Fibroblast of skin of back (primary cell): ENCODE measurements at places on chromosomes 6 and 20.

DNA sequence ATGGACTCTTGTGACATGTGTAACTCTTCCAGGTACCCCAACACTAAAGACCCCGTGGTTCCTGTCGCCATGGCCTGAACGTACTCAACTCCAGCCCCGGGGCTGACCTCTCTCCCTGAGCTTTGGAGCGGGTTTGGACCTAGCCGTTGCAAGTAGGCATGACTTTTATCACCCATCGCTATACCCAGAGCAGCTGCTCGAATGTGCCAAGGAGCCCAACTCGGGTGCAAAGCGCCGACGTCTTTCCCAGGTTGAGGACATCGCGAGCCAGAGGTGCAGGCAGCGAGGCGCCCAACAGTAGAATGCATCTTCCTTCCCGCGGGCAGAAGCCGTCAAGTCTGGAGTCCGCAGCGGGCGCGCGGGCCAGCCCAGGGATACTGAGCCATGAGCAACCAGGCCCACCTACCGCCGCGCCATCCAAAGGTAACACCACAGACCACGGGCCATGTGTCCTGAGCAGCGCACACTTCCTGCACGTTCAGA lies 5.7 kb upstream of the LAMP5 start:
- DNase-seq, result no peak

DNA sequence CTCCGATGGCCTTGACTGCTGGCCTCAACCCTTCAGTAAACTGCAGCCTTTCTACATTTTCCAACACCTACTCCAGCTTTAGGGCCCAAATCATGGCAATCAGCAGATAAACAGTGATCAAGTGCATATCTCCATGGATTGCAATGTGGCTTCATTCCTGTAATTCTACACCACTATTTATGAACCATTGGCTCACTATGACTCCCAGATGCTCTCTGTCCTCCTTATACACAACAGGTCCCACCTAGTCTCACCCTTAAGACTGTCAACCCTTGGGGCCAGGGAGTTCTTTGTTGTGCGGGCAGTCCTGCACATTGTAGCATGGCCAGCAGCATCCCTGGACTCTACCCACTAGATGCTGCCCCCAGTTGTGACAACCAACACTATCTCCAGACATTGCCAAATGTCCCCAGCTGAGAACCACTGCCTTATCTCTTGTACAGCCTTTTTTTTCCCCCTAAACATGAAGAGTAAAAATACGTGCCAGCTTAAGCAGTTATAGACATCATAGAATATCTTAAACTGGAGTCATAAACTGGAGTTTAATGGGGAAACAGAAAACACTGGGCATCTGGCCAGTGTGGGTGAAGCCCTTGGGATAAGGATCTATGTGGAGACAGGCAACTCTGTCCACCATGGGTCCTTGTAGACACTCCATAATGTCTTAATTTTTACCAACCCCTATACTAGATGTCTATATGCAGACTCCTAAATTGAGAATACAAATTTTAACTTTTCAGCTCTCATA lies 21.1 kb downstream of the MRPL14 start:
- no peak for DNase-seq

- no peak for DNase-seq
These were observed 91.3 kb upstream of the SLC35B3 start for GRCh38 chr6:8526624-8527023.

DNA sequence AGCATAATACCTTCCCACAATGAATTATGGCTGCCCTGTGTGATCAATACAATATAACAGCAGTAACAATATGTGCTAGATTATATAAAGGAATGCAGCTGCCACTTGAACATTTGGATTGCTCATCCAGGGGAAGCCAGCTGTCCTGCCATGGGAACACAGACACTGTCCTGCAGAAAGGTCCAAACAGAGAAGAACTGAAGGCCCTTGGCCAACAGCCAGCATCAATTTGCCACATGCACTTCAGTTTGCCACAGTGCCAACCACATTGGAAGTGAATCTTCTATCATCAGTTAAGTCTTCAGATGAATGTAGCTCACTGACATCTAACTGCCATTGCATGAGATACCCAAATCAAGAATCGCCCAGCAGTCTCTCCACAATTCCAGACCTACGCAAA lies 332.4 kb downstream of the PRKN start:
- no peak for DNase-seq

DNA sequence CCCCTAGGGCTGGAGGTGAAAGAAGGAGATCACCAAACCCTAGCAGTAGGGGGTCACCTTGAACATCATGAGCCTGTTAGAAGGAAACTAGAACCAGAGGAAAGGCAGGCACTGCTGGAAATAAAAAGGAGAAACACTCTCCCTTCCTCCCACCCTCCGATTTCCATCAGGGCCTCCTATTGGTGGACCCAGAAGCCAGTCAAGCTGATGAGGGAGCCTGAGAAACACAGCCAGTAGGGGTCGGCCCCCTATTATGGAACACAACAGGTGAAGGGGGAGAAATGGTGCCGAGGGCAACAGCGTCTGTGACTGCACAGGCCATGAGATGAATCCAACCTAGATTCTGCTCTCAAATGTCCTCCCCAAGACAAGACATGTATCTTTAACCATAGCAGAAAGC lies 156.1 kb upstream of the LRFN2 start:
- no peak for DNase-seq

DNA sequence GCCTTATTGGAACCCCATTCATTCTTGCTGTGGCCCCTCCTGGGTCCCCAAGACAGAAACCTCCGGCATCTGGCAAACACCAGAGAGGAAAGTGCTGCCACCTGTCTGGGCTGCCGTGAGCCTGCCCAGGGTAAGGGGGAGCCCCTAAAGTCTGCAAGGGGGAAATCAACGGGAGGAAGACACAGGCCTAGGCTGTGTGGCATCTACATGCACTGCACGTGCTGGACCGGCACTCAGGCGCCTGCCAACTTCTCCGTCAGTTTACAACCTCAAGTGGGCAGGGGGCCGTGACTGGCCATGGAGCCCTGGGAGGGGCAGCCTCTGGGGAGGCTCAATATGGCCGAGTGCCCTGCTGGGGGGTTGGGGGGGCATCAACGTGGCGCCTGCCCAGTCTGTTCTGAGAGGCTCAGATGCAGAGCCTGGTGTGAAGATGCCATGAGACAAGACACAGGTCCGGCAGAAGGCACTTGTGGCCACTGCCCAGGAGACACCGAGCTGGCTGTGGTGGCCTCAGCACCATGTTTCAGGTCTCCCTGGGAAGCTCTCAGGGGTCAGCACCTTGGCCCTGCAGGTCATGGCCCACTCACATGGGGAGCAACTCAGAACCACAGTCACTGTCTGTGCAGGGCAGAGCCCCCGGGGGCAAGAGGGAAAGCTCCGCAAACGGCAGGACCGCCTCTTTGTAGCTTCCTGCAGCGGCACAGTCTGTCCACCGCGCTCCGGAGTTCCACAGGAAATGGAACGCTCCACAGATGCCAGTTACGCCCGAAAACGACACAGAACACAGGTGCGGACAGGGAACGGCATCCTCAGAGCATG lies 8.4 kb downstream of the UCKL1 start:
- DNase-seq, result no peak

- no peak for DNase-seq
These were observed 53.8 kb upstream of the CD83 start for GRCh38 chr6:14063756-14064155.

DNA sequence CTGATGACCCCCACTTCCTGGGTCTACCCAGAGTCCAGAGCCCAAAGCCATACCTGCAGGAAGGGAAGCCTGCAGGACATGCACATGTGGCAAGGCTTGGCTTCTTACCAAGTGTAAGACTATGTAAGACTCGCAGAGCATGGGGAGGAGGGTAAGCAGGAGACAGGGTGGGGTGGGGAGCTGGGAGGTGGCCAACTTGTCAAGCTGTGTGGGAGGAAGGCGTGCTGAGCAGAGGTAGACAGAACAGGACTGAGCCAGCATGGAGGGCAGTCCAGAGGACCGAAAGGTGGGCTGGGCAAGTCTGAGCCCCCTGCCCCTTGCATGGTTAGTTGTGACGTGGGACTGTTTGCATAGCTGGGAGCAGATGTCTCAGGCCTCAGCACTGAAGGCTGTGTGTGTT lies 53.4 kb upstream of the RNF24 start:
- no peak for DNase-seq

GRCh38 chr6:128569732-128570679 lies 49.6 kb upstream of the PTPRK start:
- DNase-seq, result peak; percentile 96

DNA sequence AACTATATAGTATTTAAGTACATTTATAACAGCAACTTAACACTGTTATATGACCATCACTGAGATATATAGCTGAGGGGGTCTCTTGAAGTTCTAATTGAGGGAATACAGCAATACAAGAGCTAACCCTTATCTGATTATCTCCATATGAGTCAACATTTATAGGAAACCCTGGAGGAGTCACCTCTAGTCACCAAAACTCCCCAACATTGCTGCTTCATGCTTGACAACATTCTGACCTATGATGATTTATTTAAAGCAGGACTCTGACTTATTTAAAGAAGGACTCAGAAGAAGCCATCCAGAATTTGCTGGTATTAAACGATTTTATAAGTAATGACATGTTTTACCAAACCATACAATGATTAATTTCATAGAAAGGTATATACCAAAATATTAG lies 182.6 kb upstream of the NOX3 start:
- no peak for DNase-seq

- DNase-seq, result no peak
These were observed 19.6 kb upstream of the CLIC5 start for GRCh38 chr6:46035242-46035641.

DNA sequence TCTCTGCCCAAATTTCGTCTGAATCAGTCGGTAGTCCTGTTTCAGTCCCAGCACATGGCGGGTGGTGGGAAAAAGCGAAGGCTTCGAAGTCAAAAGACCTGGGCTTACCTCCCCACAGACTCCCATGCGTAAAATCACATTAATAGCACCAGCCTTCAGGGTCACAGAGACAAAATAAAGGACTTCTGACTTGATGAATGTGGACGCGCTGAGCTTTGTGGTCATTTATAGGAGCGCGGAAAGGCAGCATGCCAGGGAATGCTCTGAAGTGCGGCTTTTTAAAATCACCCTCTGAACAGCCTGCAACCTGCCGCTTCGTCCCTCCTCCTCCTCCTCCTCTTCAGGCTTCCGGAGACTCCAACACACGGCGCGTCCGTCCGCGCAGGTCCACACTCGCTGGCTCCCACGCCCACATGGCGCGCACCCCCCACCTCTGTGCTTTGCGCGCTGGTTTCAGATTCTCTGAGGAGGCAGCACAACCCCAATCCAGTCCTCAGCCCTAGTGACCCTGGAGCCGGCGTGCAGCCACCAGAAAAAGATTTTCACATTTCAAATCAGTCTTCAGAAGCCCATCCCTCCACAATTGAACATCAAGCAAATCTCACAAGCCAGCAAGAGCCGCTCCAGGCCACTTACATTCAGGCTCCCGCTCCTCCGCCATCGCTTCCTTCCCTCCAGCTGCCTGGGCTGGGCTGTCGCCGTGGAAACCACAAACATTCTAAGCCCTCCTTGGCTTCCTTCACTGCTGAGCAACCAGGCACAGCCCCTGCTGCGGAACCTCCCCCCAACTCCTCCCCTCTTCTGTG lies at the start of gene C6orf118:
Gene C6orf118, minus strand, starts transcription at position 680 of the 806 bp plus-strand sequence. Its CDS starts 19 bp downstream, at position 661.
- peak; percentile 77 for DNase-seq

- no peak for DNase-seq
These were observed 18.4 kb upstream of the RAMACL start for GRCh38 chr6:166604911-166605310.

DNA sequence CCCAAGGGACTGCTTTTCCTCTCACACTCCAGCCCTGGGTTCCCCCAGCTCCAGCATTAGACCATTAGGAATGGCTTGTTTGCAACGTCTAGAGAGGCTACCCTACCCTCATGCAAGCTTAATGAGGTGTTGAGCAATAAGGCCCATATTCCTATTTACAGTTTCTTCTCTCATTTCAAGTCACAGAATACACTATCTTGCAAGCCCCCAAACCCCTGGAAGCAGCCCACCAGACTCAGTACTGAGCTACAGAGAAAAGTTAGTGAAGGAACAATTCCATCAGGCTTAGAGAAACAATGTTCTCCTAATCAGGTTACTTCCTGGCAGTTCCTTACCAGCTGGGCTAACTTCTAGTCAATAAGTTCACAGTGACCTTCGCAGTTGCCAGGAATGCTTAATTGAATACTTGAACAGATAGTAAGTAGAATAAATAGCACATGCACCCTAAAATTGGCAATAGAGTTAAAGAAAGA lies 606.5 kb upstream of the NOX3 start:
- no peak for DNase-seq

GRCh38 chr20:22946596-22946995 lies 88.5 kb upstream of the SSTR4 start:
- peak; percentile 61 for DNase-seq

- DNase-seq, result peak; percentile 12
These were observed 54.9 kb downstream of the PXDC1 start for GRCh38 chr6:3696525-3697088.

DNA sequence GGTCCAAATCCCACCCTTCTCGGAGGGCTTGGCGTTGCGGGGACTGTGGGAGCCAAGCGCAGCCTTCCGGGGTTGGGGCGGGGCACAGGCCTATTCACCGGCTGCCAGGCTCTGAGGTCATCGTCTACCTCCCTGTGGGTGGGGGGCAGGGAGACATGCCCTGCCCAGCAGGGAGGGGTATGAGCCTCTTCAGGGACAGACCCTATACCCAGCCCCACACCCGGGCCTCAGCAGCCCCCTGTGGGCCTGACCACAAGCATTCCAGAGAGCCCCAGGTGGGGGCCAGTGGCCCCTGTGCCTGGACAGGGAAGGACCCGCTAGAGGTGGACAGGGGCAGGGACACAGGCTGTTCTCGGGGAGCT lies 11.6 kb downstream of the LAMA5 start:
- peak; percentile 72 for DNase-seq

GRCh38 chr6:142918339-142919042 lies 26.5 kb downstream of the HIVEP2 start:
- no peak for DNase-seq

- peak; percentile 19 for DNase-seq
These were observed 42.3 kb downstream of the STK4 start for GRCh38 chr20:45008521-45009049.

DNA sequence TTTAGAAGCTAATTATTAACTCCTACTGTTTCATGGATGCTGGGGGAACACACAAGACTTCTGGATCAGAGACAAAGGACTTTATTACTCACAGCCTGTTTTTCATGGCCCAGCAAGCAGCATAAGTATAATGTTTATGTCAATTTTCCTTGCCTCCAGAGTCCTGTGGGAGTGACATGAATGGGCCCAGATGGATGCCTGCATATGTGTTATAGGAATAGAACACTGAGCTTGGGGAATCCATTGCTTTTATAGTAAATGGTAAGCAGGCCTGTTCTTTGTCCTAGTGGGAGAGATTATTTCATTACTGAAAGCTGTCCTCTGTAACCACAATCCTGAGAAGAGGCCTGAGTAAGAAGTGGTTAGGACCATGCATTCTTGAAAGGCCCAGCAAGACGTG lies 25.6 kb downstream of the BLTP3A start:
- DNase-seq, result peak; percentile 44
